ENCODE measurements at places on chromosomes 7 and 10.

- DNase-seq = no peak
Observed at GRCh38 chr7:87188930-87189329, 30.6 kb downstream of the TMEM243 start.

DNA sequence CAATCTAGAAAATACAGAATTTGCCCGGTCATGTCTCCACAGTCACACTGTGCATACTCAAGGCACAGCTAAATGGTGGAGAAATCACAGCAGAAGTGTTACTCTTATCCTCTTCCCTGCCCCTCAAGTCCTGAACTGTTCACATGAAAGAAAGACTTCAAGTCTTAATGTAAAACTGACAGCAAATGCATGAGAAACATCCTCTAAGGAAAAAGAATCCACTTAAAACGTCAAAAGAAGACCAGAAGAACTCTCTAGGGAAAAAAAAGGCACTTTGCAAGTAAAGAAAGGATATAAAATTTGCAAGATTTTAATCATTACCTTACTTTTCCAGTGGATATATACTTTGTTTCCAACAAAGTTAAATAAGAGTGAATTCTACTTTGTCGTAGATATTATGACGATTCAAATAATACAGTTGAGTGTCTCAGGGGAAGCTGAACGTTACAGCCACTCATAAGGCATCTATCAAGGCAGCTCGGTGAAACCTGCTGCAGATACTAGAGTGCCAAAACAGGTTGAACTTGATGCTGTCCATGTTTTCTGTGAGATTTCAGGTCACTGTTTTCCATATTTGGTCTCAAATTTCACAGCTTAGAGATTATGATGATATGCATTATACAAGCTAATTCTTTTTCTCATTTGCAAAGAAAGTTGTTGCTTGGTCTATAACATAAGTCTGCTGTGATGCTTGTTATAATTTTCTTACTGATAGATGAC, 155.0 kb downstream of the CTTNBP2 start:
- DNase-seq = no peak

GRCh38 chr10:88858491-88858890, 6.8 kb upstream of the ANKRD22 start:
- DNase-seq = no peak

GRCh38 chr10:77862595-77862994, 64.0 kb downstream of the DLG5 start:
- DNase-seq = no peak

- peak; percentile 52 for DNase-seq
Observed at GRCh38 chr7:22640269-22640668, 86.7 kb upstream of the IL6 start.

DNA sequence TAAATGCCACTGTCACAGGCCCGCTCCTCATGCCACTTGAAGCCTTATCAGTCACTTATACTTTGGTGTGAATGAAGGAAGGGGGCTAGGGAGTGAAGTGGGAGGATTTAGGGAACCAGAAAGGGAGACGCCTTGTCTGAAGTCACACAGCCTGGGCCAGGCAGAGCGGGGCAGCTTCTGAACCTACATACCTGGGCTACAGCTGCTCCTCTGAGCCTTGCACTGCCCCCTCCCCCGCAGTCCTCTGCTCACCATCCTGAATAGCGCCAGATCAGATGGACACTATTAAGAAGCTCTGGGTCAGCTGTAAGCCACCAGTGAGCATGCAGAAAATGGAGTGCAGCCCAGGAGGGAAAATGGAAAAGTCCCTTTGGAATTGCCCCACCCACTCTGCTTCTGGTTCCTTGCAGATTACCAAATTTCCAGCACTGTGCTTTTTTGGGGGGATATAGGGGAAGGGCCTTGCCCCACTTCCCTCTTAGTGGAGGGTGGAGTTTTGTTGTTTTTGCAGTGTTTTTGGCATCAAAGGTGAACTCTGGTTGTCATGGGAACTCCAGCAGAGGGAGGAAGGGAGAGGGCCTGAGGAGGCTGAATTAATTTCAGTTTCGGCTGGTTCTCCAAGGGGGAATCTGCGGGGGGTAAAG, 35.0 kb upstream of the ADCYAP1R1 start:
- DNase-seq = no peak

DNA sequence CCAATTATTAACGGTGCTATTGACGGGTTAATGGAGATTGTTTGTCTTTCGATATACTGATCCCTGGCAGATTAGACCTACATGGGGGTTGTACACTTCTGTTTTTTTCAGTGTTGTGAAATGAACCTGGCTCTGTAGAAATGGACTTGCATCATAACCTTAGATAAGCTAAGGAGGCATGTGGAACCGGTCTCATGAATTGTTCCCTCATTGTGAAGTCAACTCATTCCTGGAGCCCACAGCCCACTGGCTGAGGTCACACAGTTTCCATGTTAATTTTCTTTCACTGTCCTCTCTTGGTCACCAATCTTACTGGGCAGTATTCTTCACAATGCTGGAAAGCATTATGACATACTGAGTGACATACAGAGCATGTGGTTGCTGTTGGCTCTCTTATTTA, 202.8 kb downstream of the BMPER start:
- DNase-seq = no peak

DNA sequence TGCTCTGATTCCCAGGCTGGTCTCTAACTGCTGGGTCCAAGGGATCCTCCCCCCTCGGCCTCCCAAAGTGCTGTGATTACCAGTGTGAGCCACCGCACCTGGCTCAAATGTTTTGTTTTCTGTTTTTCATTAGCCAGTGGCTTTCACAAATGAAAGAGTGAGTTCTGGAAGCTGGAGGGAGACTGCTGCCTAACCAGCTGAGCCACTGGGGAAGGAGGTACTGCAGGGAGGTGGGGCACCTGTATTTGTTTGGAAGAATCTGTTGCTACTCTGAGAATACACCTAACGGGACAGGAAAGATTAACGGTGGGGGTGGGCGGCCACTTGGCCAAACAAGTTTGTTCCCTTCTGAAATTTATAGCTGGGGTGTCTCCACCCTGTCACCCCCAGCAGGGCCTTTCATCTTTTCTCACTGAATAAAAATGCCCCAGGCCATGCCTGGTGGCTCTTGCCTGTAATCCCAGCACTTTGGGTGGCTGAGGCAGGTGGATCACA, 4.7 kb downstream of the STOX1 start:
- DNase-seq = no peak

- DNase-seq = no peak
Observed at GRCh38 chr10:114674346-114674745, 16.3 kb upstream of the ABLIM1 start.

DNA sequence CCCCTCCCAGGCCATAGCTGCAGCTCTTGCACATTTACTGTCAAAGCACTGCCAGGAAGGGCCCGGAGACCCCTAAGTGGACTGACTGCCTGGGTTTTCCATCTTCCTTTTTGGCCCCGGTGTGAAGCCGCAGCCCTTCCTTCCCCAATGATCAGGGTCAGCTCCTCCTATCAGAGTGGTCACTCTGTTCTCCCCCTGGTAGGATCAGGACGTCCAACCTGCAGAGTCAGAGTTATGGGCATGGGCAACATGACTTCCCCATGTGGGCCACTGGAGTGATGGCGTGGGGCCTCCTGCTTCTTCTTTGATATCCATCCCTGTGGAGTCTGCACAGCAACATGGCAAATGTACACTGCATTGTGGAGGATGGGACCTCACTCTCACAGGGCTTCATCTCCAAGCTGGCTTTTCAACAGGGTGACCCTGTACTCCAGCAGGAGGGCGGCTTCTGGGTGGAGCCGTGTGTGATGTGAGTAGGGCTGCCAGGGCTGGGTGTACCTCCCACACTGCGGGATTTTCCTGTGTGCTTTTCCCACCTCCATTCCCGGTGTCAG, 6.4 kb upstream of the RAMP3 start:
- DNase-seq = no peak

- no peak for DNase-seq
Observed at GRCh38 chr10:113292086-113292485, 260.8 kb upstream of the HABP2 start.

- DNase-seq = no peak
Observed at GRCh38 chr10:88664142-88664541, at the start of gene LIPF. TSS of gene LIPF (plus strand) at chr10:88664442. CDS start at chr10:88667298, 2,856 bp downstream.

DNA sequence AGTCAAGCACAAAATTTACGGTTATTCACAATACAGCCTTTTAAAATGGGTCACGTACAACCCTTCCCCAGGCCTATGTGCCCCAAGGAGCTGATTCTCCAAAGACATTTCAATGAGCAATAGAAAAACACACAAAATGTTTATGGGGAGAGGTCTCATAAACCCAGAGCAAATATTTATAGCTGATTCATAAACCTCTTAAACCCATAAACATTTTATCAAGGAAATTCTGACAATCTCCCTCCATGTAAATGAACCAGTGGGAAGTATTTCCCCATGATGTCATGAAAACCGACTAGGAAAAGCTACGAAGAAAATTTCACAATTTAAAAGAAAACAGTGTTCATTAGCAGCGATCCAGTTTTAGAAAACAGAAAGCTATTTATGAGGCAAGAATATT, 36.0 kb downstream of the SFMBT2 start:
- no peak for DNase-seq

DNA sequence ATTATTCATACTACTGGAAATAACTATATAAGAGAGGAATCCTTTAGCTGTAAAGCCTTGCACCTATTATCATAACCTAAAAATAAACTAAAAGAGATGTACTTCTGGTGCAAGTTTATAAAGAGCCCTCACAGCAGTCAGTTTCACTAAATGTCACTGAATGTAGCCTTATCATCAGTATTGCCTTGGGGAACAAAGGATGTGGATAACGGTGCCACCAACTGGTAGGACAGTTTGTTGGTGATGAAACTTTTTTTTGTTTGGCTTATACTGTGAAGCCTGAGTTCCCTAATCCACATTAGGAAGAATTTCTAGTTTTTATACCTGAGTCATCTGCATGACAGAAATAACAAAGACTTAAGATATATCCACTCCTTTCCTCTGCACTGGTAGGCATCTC, 117.9 kb upstream of the COL1A2 start:
- no peak for DNase-seq

DNA sequence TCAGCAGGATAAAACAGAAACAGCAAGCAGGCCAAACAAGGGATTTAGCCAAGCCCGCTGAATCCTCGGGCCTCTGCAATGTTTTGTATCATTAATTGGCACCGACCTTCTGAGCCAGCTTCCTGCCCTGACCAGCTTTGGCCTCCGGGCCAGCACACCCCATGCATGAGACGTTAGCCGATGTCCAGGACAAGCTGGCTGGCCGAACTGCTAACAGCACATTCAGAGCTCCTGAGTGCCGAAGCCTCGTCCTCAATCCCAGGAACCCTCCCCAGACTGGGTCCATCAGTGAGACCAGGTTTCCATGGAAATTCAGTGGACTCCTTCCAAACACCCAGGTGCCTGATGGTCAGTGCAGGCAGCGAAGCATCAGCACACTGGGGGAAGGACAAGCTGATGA, 134.3 kb upstream of the PFKP start:
- DNase-seq = no peak

DNA sequence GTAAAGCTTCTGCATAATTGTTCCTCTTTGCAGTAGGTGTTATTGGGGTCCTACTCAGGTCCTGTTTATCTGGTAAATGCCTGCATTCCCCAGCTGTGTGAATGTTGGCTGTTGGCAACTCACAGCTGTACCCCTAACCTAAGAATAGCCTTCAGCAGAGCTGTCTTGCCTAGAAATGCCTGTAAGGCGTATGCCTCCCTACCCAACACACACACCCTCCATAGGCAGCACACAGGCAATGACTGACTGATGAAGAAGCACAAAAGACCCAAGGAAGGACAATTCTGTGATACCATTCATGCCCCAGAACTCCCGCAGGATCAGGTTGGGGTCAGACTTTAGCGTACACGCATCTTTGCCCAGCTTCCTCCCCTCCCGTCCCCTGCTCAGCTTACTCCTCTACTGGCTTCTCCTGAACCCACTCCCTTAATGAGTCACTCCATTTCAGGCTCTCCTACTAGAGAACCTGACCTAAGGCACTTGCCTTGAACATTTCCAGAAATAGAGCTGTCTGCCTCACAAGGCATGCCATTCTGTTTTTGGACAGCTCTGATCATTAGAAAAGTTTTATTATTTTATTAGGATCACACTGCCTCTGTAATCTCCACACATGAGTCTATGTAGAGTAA, 99.2 kb upstream of the PIK3CG start:
- DNase-seq = no peak

DNA sequence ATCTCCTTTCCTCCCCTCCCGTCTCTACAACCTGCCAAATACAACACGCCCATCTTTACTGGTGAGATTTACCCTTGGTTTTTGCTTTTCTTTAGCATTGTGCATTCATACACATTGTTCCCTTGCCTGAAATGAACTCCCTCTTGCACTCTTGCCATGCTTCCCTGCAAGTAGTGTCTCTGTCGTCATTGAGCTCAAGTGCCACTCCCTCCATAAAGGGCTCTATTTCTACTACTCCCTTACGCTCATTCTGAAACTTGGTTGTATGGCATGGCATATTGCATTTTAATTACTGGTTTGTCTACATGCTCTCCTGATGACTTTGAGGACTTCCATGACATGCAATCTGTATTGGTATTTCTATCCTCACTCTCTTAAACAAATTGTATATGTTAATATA, 242.7 kb downstream of the THSD7A start:
- DNase-seq = no peak

- no peak for DNase-seq
Observed at GRCh38 chr7:155879592-155879991, 67.3 kb upstream of the SHH start.

DNA sequence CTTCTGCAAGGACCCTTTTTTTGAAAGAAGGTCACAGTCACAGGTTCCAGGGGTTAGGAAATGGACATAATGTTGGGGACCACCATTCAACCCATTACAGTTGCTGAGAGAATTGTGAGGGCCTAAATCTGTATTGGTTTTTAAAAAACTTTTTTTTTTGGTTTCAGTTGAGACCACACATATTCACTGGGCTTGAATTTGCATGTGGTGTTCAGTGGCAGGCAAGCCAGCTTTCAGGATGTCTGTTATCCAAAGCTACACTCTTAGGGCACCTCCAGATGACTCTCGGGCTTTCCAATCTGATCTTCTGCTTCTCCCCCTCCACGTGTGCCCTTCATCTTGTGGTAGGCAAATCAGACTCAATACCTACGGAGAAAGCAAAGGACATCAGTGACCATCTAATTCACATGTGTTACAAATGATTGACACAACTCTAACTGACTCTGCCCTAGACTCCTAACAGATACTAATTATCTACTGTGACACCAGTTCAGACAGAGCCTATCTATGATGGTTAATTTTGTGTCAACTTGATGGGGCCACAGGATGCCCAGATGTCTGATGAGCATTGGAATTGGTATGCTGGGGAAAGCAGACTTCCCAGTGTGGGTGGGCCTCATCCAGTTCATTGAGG, 93.3 kb upstream of the ELMO1 start:
- DNase-seq = no peak

DNA sequence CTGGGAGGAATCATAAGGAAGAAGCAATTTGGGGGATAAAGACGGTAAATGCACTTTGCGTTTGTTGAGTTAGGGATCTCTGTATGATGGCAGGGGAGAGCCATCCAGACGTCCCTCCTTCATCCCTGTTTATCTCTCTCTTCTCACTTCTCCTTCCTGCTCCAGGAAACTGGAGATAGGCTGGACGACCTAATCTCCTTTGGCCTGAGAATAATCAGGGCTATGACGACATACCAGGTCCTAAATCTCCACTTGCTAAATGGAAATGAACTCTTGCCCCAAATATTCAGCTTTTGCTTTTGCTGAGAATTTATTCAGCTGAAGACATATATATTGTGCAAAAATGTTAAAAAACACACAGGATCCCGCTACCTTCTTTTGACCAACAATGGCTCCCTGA, 182.9 kb upstream of the INHBA start:
- DNase-seq = no peak

- no peak for DNase-seq
Observed at GRCh38 chr7:42739638-42740037, 172.2 kb downstream of the C7orf25 start.

Data from activated naive CD8-positive, alpha-beta T cell treated with anti-CD3 and anti-CD28 coated beads for 36 hours (primary cell).